ENCODE measurements at places on chromosomes 2 and 18.

GRCh38 chr2:176473177-176473576, 203.9 kb downstream of the MTX2 start:
- DNase-seq = no peak

DNA sequence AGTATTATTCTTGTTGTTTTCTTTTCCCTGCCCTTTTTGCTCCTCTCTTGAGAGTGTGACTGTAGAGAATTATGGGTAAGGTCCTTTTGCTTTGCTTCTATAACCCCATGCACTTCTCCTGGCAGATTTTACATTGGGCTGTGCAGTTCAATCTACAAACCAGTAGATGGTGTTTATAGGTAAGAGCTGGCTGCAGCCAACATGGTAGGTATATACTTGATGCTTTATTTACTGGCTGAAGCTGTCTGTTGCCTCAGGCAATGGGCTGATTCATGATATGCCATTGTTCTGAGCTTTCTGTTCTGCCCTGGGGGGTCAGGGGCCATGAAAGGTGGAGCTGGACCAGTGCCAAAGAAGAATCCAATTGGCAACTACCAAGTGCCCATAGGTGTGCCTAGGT, 48.3 kb upstream of the MYL1 start:
- no peak for DNase-seq

GRCh38 chr2:235951982-235952381, 216.2 kb downstream of the GBX2 start:
- no peak for DNase-seq

DNA sequence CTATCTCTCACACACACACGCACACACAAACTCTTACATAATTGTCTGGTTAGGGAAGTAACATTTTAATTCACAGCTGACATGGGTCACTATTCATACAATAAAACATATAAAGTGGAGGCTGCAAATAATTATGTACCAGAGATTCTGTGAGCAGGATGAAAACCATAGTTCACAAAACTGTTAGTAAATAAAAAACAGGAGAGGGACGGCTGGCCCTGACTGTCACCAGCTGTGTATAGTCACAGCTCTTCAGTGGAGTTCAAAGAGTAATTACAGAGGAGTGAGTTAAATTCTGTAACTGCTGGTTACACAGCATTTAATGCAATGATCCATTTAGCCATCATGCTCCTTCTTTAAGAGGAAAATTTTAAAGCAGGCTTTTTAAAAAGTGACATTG, 76.9 kb downstream of the NRXN1 start:
- DNase-seq = no peak

DNA sequence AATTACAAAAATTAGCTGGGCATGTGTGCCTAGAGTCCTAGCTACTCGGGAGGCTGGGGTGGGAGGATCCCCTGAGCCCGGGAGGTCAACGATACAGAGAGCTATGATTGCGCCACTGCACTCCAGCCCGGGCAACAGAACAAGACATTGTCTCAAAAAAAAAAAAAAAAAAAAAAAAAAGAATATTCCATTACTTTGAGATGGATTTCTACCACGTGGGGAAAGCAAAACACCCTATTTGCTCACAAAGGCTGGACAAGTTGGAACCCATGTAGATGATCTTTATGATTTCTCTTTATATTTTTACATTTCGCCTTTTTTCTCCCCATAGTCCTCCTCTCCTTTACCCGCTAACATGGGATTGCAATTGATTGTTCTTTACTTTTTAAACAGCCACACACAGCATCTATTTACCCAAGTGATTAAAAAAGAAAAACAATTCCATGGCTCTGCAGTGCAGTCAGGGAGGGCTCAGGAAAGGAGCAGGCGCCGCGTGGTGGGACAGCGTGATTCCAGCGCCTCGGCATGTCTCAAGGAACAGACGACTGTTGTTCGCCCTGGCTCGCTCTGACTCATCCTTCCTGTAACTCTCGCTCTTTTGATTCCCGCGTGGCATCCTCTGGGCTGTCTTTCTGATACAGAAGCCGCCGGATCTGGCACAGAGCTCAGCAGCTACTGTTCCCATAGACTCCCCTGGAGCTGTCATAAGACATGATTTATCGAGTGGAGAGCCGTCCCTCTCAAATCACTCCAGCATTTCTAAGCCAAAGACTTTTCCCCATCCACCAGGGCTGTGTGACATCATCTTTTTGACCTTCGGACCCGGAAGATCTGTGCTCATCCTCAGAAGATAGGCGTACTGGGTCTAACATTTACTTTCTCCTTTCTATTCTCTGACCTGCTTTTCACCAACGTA, 230.4 kb upstream of the AGAP1 start:
- DNase-seq = no peak

- no peak for DNase-seq
Measured at GRCh38 chr2:108409768-108410167, 32.0 kb downstream of the SULT1C4 start.
